Muscle of back (tissue), 13 donors: ENCODE measurements at places on chromosomes 4 and X.

- DNase-seq = peak; percentile 38
Observed at GRCh38 chr4:17232566-17233253, 279.2 kb downstream of the QDPR start.

GRCh38 chr4:14607578-14607977, 394.7 kb upstream of the CPEB2 start:
- DNase-seq = no peak

DNA sequence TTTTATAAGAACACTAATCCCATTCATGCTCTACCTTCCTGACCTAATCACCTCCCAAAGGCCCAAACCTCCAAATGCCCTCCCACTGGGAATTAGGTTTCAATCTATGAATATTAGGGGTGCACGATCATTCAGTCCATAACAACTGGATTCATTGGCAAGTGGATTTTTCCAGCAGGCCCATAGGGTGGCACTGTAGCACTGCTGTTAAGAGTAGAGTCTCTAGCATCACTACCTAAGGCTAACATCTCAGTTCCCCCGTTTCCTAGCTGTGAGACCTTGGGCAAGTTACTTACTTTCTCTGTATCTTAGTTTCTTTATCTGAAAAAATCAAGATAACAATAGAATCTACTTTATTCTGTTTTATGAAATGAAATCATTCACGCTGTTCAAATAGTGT, 315.8 kb downstream of the STIM2 start:
- peak; percentile 62 for DNase-seq

DNA sequence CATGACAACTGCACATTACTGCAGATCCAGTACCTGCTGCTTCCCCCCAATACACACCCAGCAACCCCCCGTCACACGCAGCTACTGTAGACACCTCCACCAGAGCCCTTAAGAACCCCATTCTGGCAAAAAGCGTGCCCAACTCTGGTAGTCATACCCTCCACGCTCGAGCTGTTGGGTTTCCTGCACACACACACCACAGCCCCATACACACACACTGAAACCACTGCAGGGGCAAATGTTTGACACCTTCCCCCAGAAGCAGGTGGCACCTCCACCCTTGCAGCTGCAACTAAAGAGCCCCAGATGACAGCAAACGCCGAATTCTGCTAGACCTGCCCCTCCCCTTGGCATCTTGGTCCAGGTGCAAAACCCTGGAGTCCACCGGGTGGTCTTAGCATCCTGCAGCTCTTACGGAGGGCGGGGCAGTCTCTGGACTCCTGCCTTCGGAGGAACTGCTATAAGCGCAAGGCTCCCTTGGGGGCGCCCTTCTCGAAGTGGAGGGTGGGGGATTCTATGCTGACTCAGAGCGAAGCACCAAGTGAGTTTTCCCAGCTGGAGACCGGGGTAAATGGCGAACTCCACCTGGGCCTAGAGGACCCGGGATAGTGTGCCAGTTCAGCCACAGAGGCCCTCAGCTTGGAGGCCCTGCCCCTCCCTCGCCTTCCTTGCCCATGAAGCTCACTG, 1.5 kb downstream of the FRMPD3 start:
- DNase-seq = peak; percentile 13
